ENCODE measurements at places on chromosomes 3 and 15.

DNA sequence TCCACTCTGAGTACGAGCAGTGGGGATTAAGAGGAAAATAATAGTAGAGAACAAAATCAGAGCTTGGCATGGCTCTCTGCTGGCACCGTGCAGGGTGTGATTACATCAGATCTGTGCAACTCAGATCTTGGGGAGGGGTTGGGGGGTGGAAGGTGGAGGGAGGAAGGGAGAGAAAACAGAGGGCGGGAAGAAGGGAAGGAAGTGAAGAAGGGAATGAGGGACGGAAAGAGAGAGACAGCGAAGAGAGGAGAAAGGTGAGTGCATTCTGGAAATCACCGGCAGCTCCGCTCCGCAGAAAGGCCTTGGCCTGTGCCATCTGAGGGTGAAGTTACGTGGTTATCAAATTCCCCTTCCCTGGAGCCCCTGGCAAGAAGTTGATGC, 31.0 kb upstream of the ADAMTS17 start:
- no peak for DNase-seq

DNA sequence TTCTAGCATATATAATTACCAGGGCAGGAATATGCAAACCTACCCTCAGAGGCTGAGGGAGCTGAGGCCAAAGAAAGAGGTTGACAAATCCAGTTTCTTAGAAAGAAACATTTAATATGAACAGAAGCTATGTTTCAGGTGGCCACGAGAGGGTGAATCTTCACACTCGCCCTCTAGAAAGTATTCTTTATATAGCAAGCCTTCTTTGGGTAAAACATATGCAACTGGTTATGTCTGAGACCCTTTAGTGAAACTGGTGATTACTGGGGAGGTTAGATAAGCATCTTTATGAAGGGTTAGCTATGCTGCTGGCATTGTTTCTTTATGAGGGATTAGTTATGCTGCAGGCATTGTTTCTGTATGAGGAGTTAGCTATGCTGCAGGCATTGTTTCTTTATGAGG, 50.7 kb upstream of the GOLGA6L2 start:
- no peak for DNase-seq

GRCh38 chr3:156036258-156037053, 83.9 kb upstream of the KCNAB1 start:
- no peak for DNase-seq

- DNase-seq: no peak
Observed at GRCh38 chr15:74396146-74396438, 28.6 kb upstream of the CYP11A1 start.

DNA sequence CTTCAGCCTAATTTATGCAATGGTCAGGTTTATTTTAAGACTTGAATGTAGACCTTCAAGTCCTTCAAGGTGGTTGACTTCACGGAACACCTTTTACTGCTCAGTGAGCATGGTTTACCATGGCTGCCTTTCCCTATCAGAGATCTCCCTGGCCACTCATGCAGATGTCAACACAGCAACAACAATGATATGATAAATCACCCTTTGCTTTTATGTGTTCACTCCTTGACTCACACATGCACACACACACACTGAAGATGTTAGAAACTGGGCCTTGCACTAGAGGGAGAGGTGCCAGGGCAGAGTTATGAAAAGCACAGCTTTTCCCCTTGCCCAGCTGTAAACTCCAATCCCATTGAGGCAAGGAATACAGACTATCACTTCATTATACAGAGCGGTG, 134.4 kb downstream of the WNT5A start:
- DNase-seq: no peak

DNA sequence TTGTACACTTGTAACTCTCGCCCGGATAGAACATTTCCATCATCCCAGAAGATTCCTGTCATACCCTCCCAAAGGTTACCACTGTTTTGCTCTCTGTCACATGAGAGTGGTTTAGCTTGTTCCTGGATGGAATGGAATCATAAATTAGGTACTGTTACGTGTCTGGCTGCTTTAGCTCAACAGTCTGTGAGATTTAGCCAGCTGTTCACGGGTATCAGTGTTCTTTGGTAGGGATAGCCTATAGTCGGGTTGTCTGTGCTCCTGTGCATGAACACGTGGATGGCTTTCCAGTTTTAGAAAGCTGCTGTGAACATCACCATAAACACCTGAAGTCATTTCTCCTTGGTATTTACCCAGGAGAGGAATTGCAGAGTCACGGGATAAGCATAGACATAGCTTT, 58.2 kb upstream of the NR2C2 start:
- DNase-seq: no peak

GRCh38 chr3:132456136-132456535, 38.8 kb downstream of the DNAJC13 start:
- DNase-seq: no peak

- no peak for DNase-seq
Observed at GRCh38 chr3:60192297-60193114, 1058.7 kb downstream of the FHIT start.

- DNase-seq: no peak
Observed at GRCh38 chr3:62724503-62724902, 150.7 kb downstream of the CADPS start.

DNA sequence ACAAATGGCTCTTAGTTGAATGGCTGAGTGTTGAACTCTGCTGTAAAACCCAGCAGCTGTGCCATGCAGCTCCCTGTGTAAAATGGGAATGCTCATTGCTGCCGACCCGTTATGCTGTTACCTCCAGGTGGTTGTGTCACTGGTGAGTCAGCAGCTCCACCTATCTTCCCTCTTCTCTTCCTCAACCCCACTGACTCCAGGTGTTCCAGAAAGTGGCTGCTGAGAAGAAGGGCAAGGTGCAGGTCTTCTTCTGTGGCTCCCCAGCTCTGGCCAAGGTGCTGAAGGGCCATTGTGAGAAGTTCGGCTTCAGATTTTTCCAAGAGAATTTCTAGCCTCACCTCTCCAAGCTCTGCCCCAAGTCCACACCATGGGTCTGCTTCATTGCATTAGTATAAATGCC, 41.9 kb downstream of the NOX5 start:
- no peak for DNase-seq

- no peak for DNase-seq
Observed at GRCh38 chr3:112604536-112604935, 36.4 kb downstream of the CCDC80 start.

DNA sequence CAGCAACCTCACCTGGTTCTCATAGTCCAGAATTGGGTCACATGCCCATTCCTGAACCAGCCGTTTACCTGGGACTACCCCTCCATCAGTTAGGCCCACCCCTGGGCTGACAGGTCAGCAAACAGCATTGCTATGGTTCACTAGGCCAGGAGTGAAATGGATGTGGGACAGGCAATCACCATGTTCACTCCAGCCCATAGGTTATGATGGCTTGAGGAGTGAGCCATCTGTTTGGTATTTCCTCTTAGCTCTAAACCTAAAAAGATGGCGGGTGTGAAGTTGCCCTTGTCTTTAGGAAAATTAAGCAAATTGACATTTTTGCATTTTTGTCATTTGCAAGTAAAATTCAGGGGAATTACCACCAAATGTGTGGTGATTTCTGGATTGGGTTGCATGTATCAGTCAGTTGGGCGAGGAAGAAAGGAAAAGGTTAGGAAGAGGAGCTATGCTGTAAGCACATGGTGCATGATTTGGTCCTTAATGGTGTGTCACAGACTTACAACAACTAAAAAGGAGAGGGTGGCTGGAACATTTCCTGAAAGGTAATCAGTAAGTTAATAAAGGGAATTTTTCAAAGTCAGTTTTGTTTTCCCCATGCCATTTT, 17.2 kb downstream of the NXPE3 start:
- DNase-seq: no peak

GRCh38 chr3:40713795-40714194, 189.0 kb downstream of the ZNF621 start:
- no peak for DNase-seq

GRCh38 chr3:58082047-58082446, 73.8 kb downstream of the FLNB start:
- no peak for DNase-seq

DNA sequence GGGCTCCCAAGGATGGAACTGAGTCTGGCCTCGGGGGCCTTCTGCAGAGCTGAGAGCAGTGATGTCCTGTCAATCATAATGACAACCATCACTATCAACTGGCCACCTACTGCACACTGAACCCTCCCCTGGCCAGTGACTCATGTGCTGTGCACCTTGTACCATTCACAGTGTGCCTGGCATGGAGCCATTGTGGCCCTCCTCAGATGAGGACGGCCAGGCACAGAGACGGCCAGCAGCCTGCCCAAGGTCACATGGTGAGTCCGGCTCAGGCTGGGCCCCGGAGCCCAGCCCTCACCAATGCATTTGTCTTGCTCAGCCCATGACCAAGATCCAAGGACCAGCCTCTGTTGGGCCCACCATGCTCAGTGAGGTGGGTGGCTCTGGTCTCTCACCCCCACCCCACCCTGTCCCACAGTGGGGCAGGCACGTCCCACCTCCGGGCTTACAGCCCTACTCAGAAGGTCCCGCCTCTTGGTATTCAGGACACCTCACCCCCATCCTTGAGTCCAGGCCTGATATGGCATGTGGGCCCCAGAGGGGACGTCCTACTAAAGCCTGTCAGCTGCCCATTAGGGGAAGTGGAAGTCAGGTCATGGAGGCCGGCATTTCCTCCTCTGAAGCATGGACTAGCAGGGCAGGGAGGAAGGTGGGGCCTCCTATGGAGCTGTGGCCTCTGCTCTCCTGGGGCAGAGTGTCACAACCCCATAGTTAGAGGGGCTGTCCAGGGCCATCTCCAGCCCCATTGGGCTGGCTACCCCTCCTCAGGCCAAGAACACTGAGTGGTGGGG, 35.9 kb upstream of the TMEM115 start:
- DNase-seq: no peak

DNA sequence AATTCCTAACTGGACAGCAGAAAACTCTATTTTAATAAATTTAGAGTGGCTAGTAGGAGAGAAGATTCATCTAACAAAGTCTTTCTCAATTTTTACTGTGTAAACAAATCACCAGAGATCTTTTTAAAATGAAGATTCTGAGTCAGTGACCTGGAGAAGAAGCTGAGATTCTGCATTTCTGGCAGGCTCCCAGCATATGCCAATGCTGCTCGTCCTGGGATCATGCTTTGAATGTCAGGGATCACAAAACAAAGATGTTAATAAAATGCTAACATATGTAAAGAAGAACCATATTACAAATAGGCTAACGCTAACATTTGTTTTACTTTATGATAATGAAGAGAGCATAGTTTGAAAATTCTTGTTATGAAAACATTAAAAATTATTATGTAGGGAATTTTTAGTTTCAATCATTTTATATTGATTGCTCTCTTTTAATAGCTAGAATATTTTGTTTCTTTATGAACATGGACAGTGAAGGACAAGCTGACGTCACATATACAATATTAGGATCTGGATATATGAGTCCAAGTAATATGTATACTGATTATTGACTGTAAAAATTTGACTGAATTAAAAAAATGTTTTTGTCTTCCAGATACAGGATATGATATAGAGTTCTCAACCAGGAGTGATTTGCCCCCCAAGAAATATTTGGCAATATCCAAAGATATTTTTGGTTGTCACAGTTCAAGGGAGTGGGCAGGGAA, 160.8 kb upstream of the GPR149 start:
- no peak for DNase-seq

DNA sequence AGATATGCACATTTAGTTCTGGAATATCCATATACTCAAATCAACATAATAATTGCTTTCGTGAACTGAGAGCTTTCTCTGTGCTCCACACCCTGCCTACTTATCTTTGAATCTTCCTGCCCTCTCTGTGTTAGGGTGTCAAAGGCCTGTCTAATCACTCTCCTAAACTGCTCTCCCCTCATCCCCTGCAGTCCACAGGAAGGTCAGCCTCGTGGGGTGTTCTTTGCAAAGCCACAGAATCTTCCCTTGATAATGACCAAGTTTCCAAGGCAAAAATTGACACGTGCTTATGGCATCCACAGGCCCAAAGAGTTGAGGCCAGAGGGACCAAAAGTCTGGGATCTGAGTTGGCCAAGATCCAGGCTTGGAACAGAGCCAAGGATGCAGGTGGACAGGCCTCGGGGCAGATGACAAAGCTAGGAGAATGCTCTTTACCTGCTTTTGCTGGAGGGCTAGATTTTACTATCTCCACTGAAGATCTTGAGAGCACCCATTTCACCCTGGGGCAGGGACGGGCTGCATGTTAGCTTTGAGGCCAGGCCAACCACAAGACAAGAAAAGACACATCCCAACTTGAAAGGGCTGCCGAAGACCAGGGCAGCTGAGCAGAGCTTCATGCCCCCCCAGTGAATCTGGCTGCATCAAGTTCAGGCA, 20.4 kb downstream of the BHLHE40 start:
- no peak for DNase-seq
